ENCODE measurements at places on chromosomes 6 and 20.

DNA sequence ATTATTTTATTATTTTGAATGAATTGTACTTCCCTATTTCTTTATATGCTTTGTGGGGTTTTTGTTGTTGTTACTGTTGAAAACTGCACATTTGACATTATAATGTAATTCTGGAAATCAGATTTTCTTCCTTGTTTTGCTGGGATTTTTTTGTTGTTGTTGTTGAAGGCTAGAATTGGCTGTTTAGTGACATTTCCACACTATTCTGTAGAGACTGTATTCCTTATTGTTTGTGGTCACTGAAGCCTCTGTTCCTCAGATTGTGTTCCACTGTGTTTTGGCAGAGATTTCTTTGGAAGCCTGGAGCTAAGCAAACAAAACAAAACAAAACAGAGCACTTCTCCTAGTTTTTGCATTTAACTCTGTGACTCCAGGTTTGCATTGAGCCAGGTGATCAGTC is 52.9 kb downstream of the CDYL start:
- H3K36me3 ChIP-seq: no peaks in the 10 kb centered on the region
- H3K27ac ChIP-seq: no peak overlapping the region
- H3K27me3 ChIP-seq: no peaks in the 10 kb centered on the region
- H3K4me3 ChIP-seq: no peak overlapping the region

- peaks cover 26% of the 10 kb centered on the region for H3K4me1 ChIP-seq
- no peak overlapping the region for H3K4me3 ChIP-seq
- no peak overlapping the region for H3K27ac ChIP-seq
- no peak for DNase-seq
- H3K27me3 ChIP-seq: no peaks in the 10 kb centered on the region
- no peaks in the 10 kb centered on the region for H3K36me3 ChIP-seq
Observed at GRCh38 chr6:129753422-129753821, 43.4 kb upstream of the ARHGAP18 start.

DNA sequence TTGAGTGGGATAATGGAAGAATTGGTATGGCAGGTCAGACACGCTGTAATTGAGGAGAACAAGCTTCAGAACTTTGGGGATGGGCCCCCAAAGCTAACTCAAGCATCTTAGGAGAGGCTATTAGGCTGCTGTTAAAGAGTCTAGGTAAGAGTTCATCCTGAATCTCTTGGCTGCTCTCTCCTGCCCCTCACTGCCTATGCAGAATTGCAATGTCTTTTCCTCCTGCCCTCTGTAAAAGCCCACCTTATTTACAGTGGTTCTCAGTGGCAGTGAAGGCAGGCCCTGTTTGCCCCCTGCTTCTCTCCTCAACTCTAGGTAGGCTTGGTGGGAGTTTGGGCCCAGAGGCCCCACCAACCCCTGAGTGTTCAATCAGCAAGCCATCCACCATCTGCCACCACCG is 55.0 kb downstream of the LYRM2 start:
- H3K4me1 ChIP-seq: no peaks in the 10 kb centered on the region
- no peaks in the 10 kb centered on the region for H3K36me3 ChIP-seq
- no peak overlapping the region for H3K4me3 ChIP-seq
- H3K27ac ChIP-seq: no peak overlapping the region

GRCh38 chr6:6397842-6398241 is 77.4 kb upstream of the F13A1 start:
- no peaks in the 10 kb centered on the region for H3K27me3 ChIP-seq
- H3K4me3 ChIP-seq: no peak overlapping the region
- no peak overlapping the region for H3K27ac ChIP-seq
- H3K36me3 ChIP-seq: no peaks in the 10 kb centered on the region

GRCh38 chr6:11398451-11399326 is 138.9 kb upstream of the TMEM170B start:
- no peak overlapping the region for H3K27ac ChIP-seq
- DNase-seq: no peak
- no peak overlapping the region for H3K4me3 ChIP-seq
- H3K36me3 ChIP-seq: no peaks in the 10 kb centered on the region

GRCh38 chr6:149446791-149447376 is 37.9 kb downstream of the ZC3H12D start:
- no peak overlapping the region for H3K4me3 ChIP-seq
- H3K36me3 ChIP-seq: peaks cover 21% of the 10 kb centered on the region
- H3K27me3 ChIP-seq: no peaks in the 10 kb centered on the region
- H3K4me1 ChIP-seq: no peaks in the 10 kb centered on the region

DNA sequence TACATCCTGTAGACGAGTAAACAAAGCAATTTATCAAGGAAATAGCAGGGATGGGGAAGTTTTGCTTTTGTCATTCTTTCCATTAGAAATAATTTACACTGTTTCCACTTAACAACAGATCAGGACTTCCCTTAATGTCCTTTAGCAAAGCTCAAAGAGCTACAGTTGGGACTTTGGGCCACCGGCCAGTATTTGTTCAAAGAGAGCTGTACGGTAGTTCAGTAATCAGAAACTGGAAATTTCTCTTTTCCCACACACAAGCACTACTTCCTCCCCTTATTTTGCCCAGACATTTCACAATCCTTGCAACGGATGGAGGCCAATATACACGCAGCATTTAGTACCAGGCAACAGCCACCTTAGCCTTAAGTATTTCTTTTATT is 12.1 kb upstream of the HINT3 start:
- H3K27ac ChIP-seq: no peak overlapping the region
- no peaks in the 10 kb centered on the region for H3K27me3 ChIP-seq
- DNase-seq: no peak
- no peaks in the 10 kb centered on the region for H3K4me1 ChIP-seq

DNA sequence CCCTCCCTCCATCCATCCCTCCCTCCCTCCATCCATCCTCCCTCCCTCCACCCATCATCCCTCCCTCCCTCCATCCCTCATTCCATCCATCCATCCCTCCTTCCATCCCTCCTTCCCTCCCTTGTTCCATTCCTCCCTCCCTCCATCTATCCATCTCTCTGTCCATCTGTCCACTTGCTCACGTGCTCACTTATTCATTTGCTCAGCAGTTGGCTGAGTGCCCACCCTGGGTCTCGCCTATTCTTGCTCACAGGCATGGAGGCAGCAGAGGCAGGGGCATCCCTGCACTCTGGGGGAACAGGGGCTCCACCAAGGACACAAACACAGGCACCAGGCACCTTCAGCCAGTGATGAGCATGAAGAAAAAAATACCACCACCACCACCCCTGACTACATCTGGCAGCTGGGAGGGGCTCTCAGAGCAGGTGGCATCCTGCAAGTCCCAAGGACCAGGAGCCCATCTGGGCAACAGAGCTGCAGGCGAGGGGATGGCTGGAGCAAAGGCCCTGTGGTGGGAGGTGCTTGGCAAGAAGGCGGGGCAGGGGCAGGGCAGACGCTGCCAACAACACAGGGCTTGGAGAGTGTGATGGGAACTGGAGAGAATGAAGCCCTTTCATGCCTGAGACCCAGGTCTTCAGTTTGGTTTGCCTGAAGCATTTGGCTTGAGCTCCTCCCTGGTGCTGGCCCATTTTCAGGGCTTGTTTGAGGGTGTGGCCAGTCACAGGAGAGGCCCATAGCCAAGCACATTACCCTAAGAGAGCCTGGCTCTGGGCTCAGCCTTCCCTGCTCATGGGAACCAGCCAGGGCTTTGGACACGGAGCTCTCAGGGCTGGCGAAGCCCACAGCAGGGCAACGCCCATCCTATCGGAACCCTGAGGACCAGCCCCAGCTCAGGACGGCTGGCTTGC is 40.2 kb upstream of the MRGBP start:
- H3K4me3 ChIP-seq: no peak overlapping the region
- H3K27ac ChIP-seq: no peak overlapping the region
- H3K36me3 ChIP-seq: no peaks in the 10 kb centered on the region
- no peak for DNase-seq
- H3K4me1 ChIP-seq: no peaks in the 10 kb centered on the region

DNA sequence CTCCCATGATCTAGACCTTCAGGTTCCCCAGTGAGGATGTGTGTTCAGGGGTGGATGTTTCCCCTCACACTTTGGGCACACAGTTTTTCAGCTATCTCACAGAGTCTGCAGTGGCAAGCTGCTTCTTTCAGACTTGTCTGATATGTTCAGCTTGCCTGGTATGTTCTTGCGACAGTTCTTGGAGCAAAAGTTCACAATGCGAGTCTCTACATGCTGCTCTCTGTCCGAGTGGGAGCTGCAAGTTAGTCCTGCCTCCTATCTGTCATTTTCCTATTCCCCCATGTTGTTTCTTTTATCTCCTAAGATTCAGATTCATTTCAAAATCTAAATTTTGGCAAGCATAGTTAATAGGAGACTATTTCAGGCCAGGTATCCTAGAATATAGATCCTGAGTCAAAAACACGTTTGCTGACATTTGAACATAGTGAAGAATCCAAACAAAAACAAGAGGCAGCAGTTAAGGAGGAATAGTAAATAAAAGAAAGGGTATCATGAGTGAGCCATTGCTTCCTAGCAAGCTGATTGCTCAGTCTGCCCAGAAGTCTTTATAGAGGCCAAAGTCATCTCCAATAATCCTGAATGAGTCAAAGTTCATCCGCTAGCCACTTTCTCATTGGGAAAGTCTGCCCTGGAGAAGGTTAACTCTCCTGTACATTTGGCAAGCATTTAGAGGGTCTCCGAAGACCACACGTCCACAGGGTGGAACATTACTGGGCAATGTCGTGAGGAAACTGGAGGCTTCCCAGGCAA is 140.2 kb upstream of the MOCS1 start:
- no peak overlapping the region for H3K27ac ChIP-seq
- H3K4me3 ChIP-seq: no peak overlapping the region
- no peaks in the 10 kb centered on the region for H3K27me3 ChIP-seq
- no peaks in the 10 kb centered on the region for H3K4me1 ChIP-seq

GRCh38 chr6:34792605-34793500 is 970 bp downstream of the BLTP3A start:
- DNase-seq: no peak
- no peaks in the 10 kb centered on the region for H3K27me3 ChIP-seq
- H3K36me3 ChIP-seq: no peaks in the 10 kb centered on the region
